Cardiac muscle cell (in vitro differentiated cells and primary cell): ENCODE measurements at places on chromosomes 5 and 9. TPM values are rescaled to one million over a fixed set of nuclear protein-coding genes. Genes with fewer than 3 reads are reported as not detected.

SLC34A3 gene
- 0.24 TPM in 1 of 2 replicates, not detected in the other for polyA plus RNA-seq

PDE6A gene
- polyA plus RNA-seq, result not detected in 2 replicates

GABRA1 gene
- polyA plus RNA-seq, result not detected in 2 replicates

OR1J2 gene
- polyA plus RNA-seq, result not detected in 2 replicates

- no peak for DNase-seq
Observed at GRCh38 chr5:177438468-177438867, 8.1 kb upstream of the PRR7 start.

GRCh38 chr9:89956907-89957306 is 352.1 kb downstream of the GADD45G start:
- DNase-seq, result no peak

DNA sequence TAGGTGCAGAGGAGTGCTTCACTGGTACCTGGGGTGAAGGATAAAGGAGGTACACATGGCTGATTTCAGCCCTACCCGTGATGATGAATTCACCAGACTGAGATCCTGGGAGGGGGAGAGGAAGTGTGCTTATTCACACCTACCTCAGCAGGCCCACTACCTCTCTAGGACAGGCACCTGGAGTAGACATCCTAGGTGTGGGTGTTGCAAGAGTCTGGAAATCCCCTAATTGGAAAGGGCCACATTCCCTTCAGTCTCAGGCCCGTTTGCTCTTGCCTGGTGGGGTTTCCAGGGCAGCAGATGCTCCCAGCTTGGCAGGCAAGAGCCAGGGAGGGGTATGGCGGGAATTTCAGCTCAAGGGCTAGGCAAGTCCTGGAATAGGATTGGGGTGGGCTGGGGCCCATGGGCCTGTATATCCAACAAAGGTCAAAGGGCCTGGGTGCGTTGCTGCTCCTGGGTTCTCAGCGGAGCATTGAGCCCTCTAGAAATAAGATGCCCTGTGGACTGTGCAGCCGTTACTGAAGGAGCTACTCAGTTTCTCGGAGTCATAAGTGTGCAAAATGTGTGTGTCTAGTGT is 5.8 kb upstream of the CCL21 start:
- no peak for DNase-seq

- DNase-seq, result peak; percentile 77
Observed at GRCh38 chr5:36696059-36696673, 89.8 kb downstream of the SLC1A3 start.

GRCh38 chr5:78496373-78496772 is 136.0 kb downstream of the SCAMP1 start:
- DNase-seq, result no peak

DNA sequence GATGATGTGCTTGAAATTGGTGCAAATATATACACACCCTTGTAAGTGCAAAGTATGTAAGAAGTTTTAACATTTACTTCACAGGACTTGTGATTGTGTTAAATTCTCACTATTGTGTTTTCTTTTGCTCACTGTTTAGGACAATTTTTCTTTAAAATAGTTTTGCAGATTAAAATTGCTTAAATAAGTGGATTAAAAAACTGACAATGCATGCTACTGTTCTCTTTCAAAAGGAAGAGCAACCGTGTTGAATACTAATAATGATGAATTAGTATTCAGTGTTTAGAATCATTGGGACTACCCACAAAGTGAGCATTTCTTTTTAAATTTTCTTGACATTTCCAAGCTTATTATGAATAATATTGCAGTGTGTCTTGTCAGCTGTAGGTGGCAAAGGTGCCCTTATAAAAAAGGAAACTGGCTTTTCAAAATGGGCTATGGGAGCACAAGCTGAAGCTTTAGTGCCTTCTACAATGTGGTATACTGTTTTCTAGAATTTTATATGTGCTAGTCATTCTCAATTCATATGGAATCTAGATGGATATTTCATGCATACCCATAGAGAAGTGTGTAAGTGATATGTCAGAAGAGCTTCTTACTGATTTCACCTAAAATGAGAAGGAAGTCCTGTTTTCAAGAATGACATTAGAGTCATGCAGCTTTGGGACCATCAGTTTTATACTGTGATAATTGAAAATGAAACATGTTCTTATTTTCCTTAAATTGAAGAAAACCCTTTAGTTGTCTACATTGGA is 35.4 kb downstream of the SREK1 start:
- no peak for DNase-seq

- no peak for DNase-seq
Observed at GRCh38 chr9:86778761-86779160, 168.5 kb downstream of the GAS1 start.

DNA sequence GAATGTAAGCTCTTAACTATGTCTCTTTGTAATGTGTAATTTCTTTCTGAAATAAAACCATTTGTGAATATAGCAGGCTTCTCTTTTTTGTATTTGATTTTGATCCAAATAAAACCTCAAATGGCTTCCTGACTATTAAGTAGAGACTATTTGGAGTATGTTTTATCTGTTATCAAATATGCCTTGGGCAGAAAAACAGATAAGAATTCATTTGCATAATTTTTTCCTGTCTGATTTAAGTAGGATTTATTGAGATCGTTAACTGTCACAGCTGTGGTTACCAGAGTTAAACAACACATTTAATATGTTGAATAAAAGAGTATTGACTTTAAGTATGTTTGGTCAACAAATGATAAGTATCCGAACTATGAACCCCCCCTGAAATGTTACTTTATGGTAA is 104.9 kb downstream of the MELK start:
- no peak for DNase-seq

DNA sequence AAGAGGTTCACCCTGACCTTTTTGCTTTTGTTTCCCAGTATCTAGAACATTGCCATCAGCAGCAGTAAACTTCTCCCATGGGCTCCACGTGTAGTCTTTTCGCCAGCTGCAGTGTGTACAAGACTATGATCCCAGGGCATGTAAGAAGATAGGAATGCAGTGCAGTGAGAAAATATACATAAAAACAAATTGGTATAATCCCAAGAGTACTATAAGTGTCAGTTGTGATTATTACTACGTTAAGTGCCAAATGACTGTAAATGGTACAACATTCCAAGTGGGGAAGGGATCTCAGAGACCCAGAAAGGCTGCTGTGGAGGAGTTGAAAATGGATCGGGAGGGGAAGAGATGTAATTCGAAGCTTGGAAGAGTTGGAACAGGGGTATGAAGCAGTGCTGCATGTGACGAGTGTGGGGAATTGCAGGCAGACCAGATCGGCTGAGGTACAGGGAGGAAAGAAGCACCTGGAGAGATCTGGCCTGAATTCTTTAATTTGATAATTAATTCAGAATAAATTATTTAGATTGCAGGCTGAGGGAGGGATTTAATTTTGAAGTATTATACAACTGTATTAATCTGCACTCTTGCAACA is 95.1 kb downstream of the FBXL7 start:
- DNase-seq, result no peak

GRCh38 chr5:53478411-53479044 is 1.9 kb upstream of the FST start:
- DNase-seq, result peak; percentile 74
